ENCODE measurements at places on chromosomes 11 and 22.

- DNase-seq, result no peak
These were observed 94.2 kb upstream of the TBCEL start for GRCh38 chr11:120929664-120930154.

GRCh38 chr22:27144321-27144720 is 486.9 kb downstream of the MIAT start:
- no peak for DNase-seq

DNA sequence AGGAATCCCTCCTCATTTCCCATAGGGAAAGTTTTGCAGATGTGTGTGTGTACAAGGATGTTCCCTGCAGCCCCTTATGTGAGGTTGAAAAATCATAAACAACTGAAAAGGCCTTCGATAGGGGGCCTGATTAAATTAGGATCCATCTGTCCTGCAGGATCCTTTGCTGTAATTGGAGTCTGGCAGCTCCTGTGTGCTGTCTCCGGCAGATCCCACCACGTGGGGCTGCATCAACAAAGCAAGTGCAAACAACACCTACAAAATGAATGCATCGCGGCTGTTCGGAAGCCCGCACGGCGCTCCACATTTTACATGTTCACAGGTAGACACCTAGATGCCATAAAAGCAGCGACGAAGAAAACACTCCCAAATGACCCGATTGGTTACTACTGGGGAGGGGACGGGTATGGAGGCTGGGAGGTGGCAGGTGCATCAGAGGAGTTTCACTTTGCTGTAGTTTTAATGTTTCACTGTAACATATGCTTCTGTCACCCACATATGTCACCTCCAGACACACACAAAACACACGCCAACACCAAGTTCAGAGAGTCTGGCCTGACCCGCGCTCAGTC is 52.2 kb downstream of the NFAM1 start:
- no peak for DNase-seq

- no peak for DNase-seq
These were observed 450 bp downstream of the CBX6 start for GRCh38 chr22:38871360-38872171.

GRCh38 chr22:38284042-38284402 is 11.2 kb upstream of the TMEM184B start:
- no peak for DNase-seq

DNA sequence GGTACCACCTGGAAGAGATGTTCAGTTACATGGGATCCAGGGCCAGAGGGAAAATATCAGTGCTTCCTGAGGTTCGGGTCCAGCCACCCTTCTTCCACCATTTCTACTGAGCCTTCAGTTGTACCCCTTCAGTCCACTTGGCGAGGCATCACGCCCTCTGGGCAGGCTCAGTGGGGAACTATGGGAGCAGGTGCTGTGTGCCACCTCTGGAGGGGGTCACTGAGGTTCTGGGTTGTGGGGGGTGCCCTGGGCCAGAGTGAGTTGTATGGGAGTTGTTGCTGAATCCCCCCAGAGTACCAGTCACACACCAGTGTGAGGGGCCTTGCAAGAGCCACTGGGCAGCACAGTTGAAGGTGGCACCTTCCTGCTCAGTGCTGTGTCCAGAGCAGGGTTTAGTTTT is 2.7 kb upstream of the SREBF2 start:
- no peak for DNase-seq

DNA sequence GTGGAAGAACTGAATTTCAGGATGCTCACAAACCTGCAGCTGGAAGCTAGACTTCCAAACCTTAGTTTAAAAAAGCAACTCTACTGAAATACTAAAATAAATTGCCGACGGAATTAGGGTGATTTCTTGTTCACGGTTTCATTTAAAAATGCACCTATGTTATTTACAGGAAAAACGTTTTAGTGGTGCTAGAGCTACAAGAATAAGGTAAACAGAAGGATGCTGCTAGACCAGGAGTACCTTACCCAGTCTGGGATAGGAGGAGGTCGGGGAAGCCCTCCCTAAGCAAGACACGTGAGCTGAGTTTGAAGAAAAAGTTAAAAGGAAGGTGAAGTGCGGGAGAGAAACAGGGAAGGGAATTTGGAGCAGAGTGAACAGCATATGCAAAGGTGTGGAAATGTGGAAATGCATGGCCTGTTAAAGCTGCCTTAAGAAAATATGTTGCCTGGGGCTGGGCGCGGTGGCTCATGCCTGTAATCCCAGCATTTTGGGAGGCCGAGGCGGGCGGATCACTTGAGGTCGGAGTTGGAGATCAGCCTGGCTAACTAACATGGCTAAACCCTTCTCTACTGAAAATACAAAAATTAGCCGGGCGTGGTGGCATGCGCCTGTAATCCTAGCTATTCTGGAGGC is 1.4 kb upstream of the FTH1 start:
- no peak for DNase-seq

DNA sequence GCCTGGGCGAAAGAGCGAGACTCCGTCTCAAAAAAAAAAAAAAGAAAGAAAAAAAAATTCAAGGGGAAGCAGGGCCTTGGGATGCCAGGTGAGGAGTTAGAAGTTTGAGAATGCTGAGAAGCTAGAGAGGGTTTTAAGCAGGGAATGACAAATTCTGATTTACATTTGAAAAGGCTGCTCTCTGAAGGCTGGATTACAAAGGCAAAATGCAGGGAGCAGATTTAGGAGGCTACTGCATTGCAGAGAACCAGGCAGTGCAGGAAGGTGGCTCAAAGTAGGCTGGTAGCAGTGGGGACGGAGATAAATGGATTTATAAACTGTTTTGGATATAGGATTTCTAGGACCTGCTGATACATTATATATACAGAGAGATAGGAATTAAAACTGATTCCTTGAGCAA is 66.6 kb downstream of the KCNC1 start:
- DNase-seq, result no peak

DNA sequence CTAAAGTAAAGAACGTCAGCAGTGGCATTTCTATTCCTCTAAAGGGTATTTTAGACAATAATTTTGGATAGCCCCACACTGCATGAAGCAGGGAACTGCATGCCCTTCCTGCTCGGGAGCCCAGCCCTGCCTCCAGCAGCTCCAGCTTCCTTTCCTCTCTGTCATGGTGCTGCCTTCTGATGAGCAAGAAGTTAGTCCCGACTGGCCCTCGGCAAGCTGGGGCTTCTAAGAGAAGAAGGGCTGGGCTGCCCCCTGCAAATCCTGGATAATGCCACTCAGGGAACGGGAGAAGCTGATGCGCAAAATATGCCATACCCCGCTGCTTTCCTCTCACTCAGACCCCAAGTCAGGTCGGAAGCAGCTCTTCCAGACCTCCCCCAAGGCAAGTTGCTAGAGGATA is 296.4 kb downstream of the ETS1 start:
- DNase-seq, result no peak

- DNase-seq, result no peak
These were observed 17.3 kb downstream of the MS4A6A start for GRCh38 chr11:60165538-60165937.

GRCh38 chr11:104738918-104739317 is 159.3 kb downstream of the CASP12 start:
- no peak for DNase-seq

DNA sequence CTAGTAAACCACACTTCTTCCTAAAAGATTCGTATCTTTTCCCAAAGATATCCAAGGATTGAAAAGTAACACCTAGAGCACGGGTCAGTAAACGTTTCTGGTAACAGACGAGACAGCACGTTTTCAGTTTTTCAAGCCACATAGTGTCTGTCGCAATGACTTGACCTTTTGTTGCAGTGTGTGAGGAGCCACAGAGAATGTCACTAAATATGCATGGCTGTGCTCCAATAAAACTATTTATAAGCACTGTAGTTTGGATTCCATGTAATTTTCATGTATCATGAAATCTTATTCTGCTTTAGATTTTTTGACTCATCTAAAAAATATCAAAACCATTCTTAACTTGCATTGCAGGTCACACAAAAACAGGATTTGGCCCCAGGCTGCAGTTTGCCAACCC is 18.3 kb upstream of the MICAL3 start:
- no peak for DNase-seq

DNA sequence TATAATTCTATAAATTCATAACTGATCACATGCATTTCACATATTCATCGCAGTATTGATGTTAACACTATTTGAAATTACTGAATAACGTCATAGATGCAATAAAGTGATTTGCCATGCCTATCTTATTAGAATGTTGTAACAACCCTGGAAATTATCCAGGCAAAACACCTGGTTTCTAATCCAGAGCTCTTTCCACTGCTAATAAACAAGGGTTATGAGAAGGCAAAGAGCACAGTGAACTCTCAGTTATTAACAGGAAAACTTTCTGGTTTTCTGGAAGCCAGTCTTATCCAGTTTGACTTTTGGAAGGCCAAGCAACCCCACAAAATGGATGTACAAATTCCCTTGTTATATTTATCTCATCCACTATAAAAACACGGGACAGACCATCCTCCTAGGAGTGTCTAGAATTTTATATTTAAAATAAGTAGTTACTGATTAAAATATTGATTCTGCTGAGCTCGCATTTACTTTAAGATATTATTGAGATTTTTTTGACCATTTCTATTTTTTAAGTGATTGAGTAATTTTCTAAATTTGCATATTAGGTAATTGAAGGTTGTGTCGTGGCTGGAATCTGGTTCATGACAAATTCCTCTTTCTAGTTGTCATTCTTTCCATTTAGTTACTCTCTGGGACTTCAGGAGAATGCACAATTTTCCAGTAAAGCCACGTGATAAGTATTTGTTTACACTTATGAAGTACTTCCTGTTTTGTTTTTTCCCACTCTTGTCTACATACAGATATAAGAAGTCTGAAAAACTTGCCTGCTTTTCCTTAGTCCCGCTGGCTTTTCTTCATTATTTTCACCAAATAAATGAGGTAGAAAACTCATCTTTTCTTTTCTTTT is 47.9 kb downstream of the DCUN1D5 start:
- DNase-seq, result no peak

- no peak for DNase-seq
These were observed 54.7 kb downstream of the FBXO7 start for GRCh38 chr22:32528984-32529982.

DNA sequence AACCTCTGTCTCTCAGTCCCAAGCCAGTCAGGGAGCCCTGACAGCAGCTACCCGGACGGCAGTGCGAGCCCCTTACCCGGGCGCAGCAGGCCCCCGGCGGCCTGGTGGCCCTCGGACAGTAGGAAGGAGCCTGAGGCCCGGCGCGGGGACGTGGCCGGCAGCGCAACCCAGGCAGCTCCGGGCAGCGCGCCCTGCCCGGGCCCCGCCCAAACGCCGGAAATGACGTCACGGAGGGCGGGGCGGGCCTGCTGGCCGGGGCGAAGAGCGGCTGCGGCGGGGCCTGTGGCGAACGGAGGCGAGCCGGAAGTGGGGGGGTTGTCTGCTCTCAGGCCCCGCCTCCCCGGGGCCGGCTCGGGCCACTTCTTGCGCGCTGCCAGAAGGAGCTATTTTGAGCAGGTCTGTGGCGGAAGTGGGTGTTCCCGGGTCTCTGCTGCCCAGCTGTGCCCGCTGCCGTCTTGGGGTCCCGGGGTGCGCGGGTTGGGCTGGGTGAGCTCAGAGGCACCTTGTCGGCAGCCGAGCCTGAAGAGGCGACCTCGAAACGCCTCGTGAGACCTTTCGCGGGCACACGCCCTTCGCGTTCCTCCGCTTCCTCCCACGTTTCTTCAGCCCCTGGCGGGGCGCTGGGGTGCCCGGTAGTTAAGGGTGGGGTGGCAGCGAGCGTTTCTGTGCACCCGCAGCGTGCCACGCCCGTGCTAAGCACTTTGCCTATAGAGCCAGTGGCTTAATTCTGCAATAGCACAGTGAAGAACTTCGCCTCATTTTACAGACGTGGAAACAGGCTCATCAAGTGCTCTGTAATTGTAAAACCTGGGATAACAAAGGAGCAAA is at the start of gene C11orf24:
C11orf24 (minus strand) TSS at position 193 of the 828 bp plus-strand sequence. CDS start 8,206 bp downstream, outside the sequence.
- DNase-seq, result peak; percentile 95

DNA sequence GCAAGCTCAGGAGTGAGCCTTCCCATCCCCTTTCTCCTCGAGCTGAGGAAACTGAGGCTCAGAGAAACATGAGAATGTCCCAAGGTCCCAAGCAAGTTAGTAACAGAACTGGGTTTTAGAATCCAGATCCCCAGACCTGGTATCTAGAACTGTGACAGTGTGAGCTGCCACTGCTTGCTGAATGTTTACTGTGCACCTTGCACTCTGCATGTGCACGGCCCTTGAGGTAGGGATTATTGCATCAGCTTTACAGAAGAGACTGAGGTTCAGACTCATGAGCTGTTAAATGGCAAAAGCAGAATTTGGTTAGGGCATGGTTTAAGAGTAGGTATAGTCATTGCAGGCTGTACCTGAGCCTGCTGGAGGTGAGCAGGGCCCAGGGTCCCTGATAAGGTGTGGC is 3.8 kb upstream of the MPPED1 start:
- DNase-seq, result no peak

- peak; percentile 3 for DNase-seq
These were observed 29.8 kb downstream of the DUSP8 start for GRCh38 chr11:1542267-1542666.

- no peak for DNase-seq
These were observed 416.5 kb upstream of the DDI1 start for GRCh38 chr11:103619938-103620337.

- DNase-seq, result no peak
These were observed 6.5 kb downstream of the ZFTA start for GRCh38 chr11:63761931-63762653.

- no peak for DNase-seq
These were observed 62.0 kb upstream of the ARHGAP42 start for GRCh38 chr11:100625041-100625440.

DNA sequence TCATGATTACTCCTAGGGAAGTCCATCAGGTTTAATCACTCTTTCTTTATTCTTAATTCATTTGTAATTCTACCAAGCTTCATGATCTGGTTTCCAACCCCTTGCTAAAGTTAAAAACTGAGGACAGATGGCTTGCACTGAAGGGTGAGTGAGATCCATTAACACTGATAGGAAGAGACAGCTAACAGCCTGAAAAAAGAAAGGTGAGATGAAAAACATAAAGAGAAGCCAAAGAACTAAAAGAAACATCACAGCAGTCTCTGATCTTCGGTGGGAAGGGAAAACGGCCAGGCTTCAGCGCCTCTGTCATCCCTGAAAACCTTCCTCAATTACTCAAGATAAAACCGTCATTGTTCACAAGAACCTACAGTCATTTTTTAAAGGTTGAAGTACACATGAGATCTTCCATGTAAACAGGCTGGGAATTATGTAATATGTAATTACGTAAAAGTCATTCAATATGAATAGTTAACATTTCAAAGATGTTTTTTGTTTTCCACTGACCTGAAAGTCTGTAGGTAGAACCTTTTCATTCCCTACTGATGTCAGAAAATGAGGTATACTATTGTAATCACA is 41.3 kb downstream of the VSIG10L2 start:
- DNase-seq, result no peak

DNA sequence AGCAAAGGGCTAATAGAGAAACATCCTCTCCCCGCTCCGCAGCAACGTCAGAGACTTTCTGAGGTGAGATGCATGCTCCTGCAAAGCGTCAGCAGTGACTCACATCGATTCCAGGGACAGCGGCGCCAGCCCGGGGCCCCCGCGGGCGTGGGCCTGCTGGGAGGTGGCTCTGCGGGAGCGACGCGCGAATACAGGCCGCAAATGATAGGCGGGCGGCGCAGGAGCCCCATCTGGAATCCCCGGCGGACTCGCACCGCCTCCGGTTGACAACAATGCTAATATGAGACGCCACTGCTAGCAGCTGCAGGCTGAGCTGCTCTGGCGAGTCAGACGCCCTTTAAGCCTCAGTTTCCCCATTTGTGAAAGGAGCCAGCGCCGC is 557 bp downstream of the RANGAP1 start:
- DNase-seq, result peak; percentile 17

- DNase-seq, result no peak
These were observed 14.2 kb downstream of the MADD start for GRCh38 chr11:47284151-47284550.
